ENCODE measurements at places on chromosomes 2 and 18.

- DNase-seq: no peak
Measured at GRCh38 chr2:191316246-191316994, 71.2 kb downstream of the MYO1B start.

DNA sequence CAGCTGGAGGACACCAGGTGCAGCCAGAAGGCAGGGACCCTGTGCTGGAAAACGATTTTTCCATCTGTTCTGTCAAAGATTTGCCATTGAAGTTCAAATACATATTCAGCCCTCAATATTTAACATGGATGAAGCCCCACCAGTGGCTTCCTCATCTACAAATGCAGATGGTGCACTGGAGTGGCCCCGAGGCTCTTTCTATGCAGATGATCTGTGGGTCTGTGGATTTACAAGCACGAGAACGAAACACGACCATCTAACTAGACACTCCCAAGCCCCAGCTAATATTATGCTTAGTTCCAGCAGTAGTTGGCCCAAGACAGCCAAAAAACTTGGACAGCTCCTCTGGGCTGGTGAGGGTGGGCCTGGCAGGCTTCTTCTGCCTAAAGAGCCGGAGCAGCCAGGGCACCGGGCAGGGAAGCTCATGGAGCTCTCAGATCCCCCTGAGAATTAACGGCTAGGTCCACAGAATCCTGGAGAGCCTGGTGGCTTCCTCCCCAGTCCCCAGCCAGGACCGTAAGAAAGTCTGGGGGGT lies 9.2 kb upstream of the IL1R2 start:
- DNase-seq: no peak

- peak; percentile 62 for DNase-seq
Measured at GRCh38 chr2:204260162-204260877, 285.0 kb upstream of the PARD3B start.

DNA sequence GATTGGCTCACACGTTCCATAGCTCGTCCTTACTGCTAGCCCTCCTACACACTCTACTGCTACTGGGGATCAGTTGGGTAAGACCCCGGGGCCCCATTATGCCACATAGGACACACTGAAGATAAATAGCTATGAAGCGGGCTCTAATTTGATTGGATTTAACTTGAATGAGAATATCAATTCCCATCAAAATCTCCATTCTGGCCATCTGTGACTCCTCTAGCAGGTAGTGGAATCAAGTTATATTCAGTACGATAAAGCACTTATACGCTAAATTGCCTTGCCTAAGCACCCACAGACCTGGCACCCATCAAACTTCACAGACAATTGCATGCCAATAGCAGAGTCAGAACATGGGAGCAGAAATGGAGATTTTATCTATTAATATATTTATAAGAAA lies 39.8 kb downstream of the CCDC68 start:
- DNase-seq: no peak

DNA sequence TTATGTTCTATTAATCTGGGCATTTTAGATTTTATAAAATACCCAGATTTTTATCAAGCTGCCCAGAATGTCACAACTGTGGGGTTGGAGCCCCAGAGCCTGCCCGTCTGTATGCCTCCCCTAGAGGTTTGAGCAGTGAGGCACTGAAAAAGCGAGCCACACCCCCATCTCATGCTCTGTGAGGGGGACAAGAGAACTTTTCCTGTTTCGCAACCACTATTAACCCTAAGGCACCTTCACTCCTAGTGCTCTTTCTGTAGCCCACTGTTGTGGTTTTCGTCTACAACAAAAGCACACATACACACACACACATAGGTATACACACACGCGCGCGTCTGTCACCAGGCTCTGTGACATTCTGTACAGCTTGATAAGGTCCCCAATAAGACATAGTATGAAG lies 38.0 kb downstream of the DCDC2C start:
- DNase-seq: no peak

- no peak for DNase-seq
Measured at GRCh38 chr2:236994361-236994760, 91.3 kb upstream of the COPS8 start.

- no peak for DNase-seq
Measured at GRCh38 chr2:39385172-39385571, 51.9 kb downstream of the MAP4K3 start.

DNA sequence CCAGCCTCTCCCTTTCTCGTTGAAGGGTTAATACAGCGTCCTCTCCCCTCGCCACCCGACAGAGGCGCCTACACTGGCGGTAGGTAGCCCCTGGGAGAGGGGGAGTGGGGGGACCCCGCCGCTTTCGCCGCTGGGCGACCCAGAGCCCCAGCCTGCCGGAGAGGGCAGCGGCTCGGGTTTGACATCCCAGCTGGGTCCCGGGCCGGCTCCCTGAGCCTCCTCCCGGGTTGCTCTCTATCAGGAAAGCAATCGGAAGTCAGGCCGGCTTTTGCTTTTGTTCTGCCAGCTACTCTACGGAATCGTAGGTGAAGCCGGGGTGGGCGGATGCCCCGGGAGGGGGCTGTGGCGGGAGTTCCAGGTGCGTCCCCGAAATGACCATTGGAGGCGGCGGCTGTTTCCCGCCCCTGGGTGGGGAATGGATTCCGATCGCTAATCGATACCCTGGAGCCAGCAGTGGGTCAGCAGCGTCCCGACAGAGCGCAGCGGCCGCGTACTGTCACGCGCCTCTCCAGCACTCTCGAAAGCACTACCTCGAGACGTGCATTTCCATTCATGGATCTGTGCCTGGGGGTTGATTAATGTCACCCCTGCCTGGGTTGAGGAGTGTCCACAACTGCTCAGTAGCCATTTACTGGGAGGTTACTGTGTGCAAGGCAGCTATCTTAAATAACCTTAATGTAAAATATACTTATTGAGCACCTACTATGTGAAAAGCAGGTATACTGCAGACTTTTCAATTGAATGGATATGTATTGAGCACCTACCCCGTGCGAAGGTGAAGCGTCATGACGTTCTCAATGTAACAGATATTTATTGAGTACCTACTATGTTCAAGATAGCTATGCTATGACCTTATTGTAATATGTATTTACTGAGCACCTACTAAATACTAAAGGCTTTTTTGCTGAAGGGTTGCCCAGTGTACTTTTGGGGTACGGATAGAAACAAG lies 1.1 kb downstream of the MAPK4 start:
- no peak for DNase-seq

- no peak for DNase-seq
Measured at GRCh38 chr2:24613154-24613814, 122.2 kb downstream of the NCOA1 start.

DNA sequence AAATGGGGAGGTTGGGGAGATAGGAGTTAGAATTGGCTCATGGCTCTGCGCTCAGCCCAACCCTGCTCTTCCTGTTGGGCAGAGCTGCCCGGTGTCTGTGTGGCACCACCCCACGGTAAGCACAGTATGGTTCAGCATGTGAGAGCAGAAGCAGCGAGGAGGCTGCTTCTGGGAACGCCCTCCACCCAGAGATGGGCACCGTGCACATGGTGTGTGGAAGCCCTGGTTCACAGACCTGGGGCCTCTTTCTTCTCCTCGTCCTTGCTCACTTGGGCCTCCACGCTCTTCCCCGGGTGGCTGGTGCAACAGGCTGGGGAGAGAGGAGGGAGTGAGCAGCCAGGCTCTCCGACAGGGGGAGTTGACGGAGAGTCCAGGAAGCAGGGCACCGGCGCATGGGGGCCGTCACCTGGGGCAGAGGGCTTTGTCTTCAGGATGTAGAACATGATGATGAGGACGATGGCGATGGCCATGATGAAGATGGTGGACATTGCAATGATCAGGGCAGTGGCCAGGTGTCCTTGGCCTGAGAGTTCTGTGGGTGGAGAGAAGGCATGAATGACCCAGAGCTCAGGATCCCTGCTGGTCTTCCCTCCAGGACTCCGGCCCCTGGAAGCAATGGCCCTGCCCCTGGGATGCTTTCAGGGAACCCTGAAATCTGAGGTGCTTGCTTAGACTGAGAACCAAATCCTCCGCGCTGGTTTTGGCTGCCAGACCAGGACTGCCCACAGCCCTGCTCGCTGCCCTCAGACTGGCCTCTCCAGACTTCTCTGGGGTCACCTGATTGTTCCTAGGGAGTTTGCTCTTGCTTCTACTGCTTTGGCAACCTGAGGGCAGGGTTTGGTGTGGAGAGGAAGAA lies 78.3 kb downstream of the EDAR start:
- DNase-seq: peak; percentile 21

- DNase-seq: no peak
Measured at GRCh38 chr2:117056376-117056748, 758.1 kb upstream of the DDX18 start.

- no peak for DNase-seq
Measured at GRCh38 chr2:127604986-127605385, 41.0 kb upstream of the GPR17 start.

GRCh38 chr2:8798393-8798792 lies 39.0 kb downstream of the KIDINS220 start:
- no peak for DNase-seq

DNA sequence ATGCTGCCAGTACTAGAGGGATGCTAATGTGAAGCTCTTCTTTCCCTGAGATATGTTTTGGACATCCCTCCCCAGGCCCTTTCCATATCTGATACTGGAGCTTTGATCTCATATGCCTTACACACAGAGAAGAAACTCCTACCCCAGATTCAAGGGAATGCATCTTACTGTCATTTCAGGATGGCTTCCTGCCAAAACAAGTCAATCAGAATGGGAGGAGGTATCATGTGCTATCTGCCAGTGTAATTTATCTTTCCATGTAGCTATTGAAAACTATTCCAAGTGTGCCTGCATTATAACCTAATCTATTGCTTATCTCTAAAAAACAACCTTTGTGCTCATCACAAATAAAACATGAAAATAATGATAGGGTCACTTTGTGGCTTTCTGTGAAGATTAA lies 269.9 kb upstream of the SETBP1 start:
- DNase-seq: no peak

GRCh38 chr2:67462738-67463496 lies 65.8 kb downstream of the ETAA1 start:
- DNase-seq: no peak

DNA sequence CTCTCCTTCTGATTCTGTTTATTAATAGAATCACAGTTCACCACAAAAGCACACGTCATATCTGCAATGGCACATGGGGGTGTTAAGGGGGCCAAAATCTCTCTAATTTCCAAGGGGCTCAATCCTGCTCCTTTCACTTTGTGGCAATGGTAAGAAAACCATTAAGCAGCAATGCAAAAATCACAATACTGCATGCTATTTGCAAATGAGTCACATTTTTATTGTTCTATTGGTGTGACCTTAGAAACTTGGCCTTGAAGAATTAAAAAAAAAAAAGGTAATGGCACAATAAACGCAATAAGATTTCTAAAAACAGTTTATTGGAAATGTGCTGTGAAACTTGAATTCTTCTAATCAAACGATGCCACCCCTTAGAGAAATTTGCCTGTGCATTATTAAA lies 251.5 kb downstream of the ZNF521 start:
- DNase-seq: no peak

DNA sequence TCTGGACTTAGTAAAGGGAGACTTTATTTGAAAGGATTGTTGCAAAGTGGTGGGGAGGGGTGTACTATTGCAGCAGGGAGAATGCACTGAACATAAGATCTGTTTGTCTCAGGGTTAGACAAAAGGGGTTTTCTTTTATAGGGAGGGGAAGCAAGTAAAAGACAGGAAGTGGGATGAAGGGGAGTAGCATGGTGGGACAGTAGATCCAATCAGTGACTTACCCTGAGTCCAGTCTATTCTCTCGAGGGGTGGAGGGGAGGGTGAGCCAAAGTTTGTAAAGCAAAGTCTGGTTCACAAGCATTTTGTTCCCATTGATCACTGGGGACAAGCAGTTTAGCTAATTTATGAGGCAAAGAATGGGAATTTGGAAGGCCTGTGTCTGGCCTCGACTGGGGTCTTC lies 35.0 kb upstream of the CYP27C1 start:
- DNase-seq: no peak

DNA sequence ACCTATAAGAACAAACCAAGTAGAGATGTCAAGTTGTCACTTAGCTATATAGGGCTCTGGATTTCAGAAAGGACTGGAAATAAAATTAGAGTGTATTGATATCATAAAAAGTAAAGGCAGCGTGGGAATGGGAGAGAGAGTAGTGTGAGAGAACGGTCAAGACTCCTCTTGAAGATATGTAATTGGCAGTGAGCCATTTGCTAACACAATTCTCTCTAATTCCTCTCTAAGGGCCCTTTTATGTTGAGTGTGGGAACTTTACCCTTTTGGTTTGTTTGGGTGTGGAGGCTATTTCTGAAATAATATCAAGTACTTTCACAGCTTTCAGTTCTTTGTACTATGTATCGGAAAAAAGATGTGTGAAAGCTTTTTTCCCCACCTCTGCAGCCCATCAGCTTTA lies 196.8 kb downstream of the LRRTM4 start:
- DNase-seq: no peak

DNA sequence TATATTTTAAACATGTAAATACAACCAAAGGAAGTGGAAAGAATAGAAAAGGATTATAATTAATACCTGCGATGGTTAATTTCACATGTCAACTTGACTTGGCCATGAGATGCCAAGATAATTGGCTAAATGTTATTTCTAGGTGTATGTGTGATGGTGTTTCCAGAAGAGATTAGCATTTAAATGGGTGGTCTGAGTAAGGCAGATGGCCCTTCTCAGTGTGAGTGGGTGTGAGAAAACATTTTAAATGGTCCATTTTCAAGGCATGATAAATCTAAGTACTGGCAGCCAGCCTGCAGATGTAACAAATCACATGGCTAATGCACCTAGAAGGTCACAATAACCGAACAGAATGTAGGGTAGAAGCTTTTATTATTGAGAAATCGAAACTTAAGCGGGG lies 99.6 kb upstream of the CDH7 start:
- no peak for DNase-seq

DNA sequence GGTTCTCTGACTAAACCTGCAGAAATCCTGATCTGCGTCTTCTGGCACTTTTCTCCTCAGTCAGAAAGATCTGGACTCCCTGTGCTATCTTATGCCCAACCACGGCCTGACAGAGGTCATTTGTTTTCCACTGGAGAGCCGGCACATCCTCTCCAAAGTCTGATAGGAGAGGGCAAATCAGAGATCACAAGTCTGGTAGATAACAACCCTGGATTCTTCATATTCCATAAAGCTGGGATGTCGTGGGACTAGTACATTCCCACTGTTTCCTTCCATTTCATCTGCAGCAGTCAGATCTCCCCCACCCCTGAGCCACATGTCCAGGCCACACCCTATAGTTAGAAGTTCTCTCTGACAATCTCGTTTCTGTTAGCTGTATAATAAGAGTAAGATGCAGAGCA lies 157.0 kb downstream of the MGAT5 start:
- no peak for DNase-seq

- no peak for DNase-seq
Measured at GRCh38 chr2:47346107-47346506, 56.8 kb upstream of the MSH2 start.

DNA sequence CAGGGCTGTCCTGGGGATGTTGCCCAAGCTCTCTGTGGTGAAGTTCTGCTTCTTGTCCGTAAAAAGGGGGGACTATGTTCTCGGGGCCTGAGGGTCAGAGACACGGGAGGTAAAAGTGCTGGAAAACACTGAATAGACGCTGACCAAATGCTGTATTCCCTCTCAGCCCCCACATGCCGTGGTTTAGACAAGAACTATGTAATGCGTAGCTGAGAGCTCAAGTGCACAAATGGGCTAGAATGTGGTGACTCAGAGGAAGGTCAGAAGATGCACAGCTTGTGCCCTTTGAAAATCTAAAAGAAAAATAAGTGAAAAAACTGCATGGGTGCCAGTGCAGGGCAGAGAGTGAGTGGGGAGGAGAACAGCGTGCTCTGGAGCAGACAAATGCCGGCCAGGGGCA lies 80.3 kb upstream of the MAP4K4 start:
- no peak for DNase-seq

GRCh38 chr2:42775186-42775585 lies 11.3 kb upstream of the OXER1 start:
- no peak for DNase-seq

All from stomach (tissue), 19 donors.